ENCODE measurements at places on chromosomes 7 and 10. TPM values are rescaled to one million over a fixed set of nuclear protein-coding genes. Genes with fewer than 3 reads are reported as not detected.

Gene LIPK
- not detected for total RNA-seq

Gene ZNF239
- 11.5 TPM for total RNA-seq

Gene TRIM8
- 105 TPM for total RNA-seq

Gene TAC1
- 3.4 TPM for total RNA-seq

Gene NUTM2D
- total RNA-seq: 5.1 TPM

Gene AKR1D1
- not detected for total RNA-seq

Gene JCAD
- 58.3 TPM for total RNA-seq

Gene RABGEF1
- total RNA-seq: 45.5 TPM

Gene CACNB2
- total RNA-seq: 31.2 TPM

Gene ANKRD26
- 35.2 TPM for total RNA-seq

Gene RELN
- 144 TPM for total RNA-seq
